Hepatocyte (in vitro differentiated cells): ENCODE measurements at places on chromosomes 2 and 18. TPM values are rescaled to one million over a fixed set of nuclear protein-coding genes. Genes with fewer than 3 reads are reported as not detected.

GRCh38 chr2:217820091-217820819, 182.5 kb downstream of the TNS1 start:
- DNase-seq = no peak

DNA sequence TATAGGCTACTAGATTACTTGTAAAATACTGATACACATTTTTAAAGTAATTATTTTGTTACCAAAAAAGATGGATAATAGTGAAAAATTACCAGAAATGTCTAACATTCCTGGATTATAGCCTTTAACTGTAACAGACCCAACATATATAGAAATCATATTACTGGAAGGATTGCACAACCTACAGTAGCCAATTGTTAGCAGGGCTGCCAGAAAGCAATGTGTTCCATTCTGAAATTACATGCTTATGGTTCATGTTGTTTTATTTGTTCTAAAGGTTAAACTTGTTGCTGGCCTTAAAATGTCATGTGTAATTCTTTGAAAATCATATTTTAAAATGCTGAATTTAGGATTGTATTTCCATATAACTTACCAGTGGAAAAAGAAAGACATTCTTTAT, 793.6 kb upstream of the ACVR2A start:
- no peak for DNase-seq

ZNF396 gene
- 1.8 and 2.0 TPM in 2 replicates for total RNA-seq

LYPD6 gene
- total RNA-seq = 11.2 and 12.3 TPM in 2 replicates
